Lung microvascular endothelial cell (primary cell): ENCODE measurements at places on chromosomes 13 and 19. TPM values are rescaled to one million over a fixed set of nuclear protein-coding genes. Genes with fewer than 3 reads are reported as not detected.

Gene SMAD9
- 9.4 and 14.3 TPM in 2 replicates for total RNA-seq

Gene POSTN
- total RNA-seq, result 12.1 and 55.1 TPM in 2 replicates

Gene PRRG2
- total RNA-seq, result 4.6 and 12.5 TPM in 2 replicates

DNA sequence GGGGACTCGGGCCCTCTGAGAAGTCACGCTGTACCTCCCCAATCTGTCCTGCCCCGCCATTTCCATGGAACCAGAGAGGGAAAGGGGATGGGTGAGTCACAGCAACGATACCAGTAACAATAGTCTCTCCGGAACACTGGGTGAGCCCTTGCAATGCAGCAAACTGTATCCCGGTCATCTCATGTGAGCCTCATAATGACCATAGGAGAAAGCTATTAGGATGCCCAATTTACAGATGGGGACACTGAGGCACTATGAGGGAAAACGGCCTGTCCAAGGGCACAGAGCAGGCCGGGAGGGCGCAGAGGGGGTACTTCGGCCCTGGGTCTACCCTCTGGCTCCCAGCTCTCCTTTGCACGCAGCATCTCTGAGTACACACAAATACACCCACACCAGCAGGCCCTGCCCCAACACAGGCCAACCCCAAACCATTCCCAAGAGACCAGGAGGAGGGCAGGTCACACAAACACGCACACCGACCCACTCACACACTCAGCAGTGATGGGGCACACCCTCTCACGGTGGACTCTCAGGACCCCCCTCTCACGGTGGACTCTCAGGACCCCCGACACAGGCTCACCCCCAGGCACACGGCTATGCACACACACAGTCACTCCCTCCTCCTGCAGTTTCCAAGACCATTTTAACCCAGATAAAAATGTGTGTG is 18.2 kb downstream of the LRRC4B start:
- no peak for DNase-seq

Gene SBK2
- total RNA-seq, result not detected in 2 replicates

Gene APOC4
- total RNA-seq, result not detected in 2 replicates
